Glutamatergic neuron (in vitro differentiated cells): ENCODE measurements at places on chromosomes 11 and 22.
A peak's percentile ranks its signal among the peaks of the same experiment; 100 is the strongest.

DNA sequence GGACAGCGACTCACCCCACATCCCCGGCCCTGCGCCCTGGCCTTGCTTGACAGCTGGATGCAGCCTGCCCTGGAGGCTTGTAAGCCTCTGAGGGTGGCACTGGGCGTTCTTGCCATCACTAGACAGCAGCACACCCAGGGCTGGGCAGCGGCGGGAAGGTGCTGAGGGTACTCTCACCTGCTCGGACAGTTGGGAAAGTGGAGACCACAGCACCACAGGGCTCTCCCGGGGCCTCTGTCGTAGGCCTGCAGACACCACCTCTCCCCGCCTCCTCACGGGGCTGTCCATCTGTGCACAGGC, 18.8 kb upstream of the BRSK2 start:
- H3K27ac ChIP-seq, result no peak overlapping the region
- no peak for DNase-seq
- H3K27me3 ChIP-seq, result peaks cover 3% of the 10 kb centered on the region
- H3K4me1 ChIP-seq, result no peaks in the 10 kb centered on the region
- H3K36me3 ChIP-seq, result peaks cover 6% of the 10 kb centered on the region
- H3K4me3 ChIP-seq, result no peak overlapping the region

GRCh38 chr11:31259797-31260196, 109.7 kb downstream of the DCDC1 start:
- no peak overlapping the region for H3K4me3 ChIP-seq
- H3K27me3 ChIP-seq, result no peaks in the 10 kb centered on the region
- no peak for DNase-seq
- no peaks in the 10 kb centered on the region for H3K4me1 ChIP-seq

- peaks cover 4% of the 10 kb centered on the region for H3K27me3 ChIP-seq
- peak; percentile 85 for DNase-seq
- peaks cover 6% of the 10 kb centered on the region for H3K36me3 ChIP-seq
- peaks cover 42% of the 10 kb centered on the region for H3K4me1 ChIP-seq
Observed at GRCh38 chr22:42169055-42169469, 38.5 kb upstream of the CYP2D6 start.

DNA sequence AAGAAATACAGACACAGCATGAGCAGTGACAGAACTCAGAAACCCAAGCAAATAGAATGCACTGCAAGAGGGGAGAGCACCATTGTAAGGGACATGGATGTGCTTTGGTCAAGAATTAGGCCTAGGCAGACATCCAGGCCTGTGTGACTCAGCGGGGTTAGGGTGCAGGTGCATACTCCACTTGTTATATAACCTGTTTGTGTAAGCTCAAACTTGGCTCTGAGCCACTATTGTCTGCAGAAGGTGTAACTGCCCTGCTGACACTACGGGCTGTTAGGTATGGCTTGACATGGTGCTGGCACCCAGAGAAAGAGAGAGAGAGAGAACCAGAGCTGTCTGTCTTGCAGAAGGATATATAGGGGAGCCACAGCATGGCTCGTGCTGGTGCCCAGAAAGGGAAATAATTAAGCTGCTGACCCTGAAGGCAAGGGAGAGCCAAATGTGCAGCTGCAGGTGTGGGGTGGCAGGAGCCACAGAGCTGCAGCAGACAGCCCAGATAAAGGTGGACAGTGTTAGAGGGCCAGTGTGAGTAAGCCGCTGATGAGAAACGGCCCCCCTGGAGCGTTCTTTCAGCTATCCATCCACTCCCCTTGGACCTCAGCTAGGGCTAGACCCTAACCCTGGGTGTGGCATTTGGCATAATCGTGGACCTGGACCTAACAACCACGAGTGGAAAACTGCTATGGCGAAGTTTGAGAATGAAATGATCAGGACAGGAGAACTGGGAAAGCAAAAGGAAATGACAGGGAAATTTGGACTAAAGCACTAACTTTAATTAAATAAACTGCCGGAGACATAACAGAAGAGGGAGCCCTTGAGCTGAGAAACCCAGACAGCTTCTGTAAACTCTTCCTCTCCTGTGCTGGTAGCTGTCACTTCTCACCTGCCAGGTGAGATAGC, 253.0 kb upstream of the CCDC179 start:
- peaks cover 3% of the 10 kb centered on the region for H3K27me3 ChIP-seq
- peaks cover 11% of the 10 kb centered on the region for H3K36me3 ChIP-seq
- no peak for DNase-seq
- H3K4me1 ChIP-seq, result no peaks in the 10 kb centered on the region
- H3K27ac ChIP-seq, result no peak overlapping the region
- no peak overlapping the region for H3K4me3 ChIP-seq

GRCh38 chr11:33682446-33682845, 18.2 kb downstream of the C11orf91 start:
- no peaks in the 10 kb centered on the region for H3K36me3 ChIP-seq
- no peak overlapping the region for H3K4me3 ChIP-seq
- no peak overlapping the region for H3K27ac ChIP-seq

DNA sequence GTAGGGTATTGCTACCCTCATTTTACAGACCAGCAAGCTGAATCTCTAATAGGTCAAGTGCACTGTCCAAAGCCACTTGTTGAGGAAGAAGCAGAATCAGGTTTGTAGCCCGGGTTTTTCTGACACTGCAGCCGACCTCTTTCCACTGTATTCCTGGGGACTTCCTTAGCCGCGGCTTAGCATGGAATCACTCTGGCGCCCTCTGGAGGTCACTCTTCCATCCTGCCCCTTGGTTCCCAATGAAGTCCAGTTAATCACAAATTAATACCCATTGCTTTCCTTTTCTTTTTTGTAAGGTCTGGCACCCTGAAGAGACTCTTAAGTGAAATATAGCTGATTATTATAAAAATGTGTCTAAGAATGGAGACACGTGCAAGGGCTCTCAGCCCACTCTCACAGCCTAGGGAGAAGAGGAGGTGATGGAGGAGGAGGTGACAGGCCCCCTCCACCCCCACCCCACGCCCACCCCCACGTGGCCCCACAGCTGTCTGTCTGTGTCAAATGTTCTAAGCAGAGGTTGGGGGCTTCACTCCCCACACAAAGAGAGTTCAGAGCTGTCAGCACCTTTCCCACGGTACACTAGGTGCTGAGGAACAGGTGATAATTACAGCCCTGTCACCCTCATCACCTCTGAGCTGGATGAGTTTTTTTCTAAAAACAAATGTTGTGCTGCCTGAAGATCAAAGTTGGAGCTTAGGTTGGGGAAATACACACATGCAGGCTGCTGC, 57.7 kb upstream of the DRD2 start:
- no peak overlapping the region for H3K4me3 ChIP-seq
- H3K36me3 ChIP-seq, result no peaks in the 10 kb centered on the region
- DNase-seq, result peak; percentile 88
- H3K27me3 ChIP-seq, result peaks cover 2% of the 10 kb centered on the region
- H3K4me1 ChIP-seq, result peaks cover 3% of the 10 kb centered on the region

DNA sequence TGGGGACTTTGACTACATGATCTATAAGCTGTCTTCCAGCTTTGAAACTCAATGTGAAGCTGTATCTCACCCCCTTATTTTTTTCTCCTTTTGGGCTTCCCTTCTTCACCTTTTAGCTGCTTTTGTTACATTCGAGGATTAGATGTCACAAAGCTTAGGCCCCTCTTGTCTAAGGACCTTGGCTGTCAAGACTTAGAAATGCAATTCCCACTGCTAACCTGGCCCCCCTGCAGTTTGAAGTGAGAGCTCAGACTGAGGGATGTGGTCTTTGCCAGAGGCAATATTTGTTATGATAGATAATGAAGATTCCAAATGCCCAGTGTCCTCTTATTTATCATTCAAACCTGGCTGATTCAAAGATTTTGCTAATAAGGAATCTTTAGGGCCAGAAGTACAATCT, 128.3 kb downstream of the ARL14EP start:
- no peaks in the 10 kb centered on the region for H3K27me3 ChIP-seq
- DNase-seq, result no peak
- H3K4me1 ChIP-seq, result no peaks in the 10 kb centered on the region
- no peak overlapping the region for H3K27ac ChIP-seq

- H3K27me3 ChIP-seq, result peaks cover 8% of the 10 kb centered on the region
- H3K36me3 ChIP-seq, result peaks cover 5% of the 10 kb centered on the region
- H3K4me3 ChIP-seq, result no peak overlapping the region
Observed at GRCh38 chr11:65213322-65214211, 31.8 kb downstream of the CAPN1 start.

- H3K27me3 ChIP-seq, result peaks cover 9% of the 10 kb centered on the region
- no peak overlapping the region for H3K27ac ChIP-seq
- H3K4me3 ChIP-seq, result no peak overlapping the region
- H3K4me1 ChIP-seq, result peaks cover 7% of the 10 kb centered on the region
Observed at GRCh38 chr22:24492391-24492790, 2.7 kb upstream of the UPB1 start.

DNA sequence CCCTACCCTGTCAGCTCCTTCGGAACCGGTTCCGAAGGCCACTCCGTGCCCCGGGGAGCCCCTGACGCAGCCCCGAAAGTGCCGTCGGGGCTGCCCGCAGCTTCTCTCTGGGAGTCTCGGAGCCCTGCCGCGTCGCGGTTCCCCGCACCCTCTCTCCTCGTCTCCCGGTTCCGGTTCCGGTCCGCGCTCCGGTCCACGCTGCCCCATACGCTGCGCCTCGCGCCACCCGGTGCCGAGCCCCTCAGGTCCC, 618 bp downstream of the MTA2 start:
- H3K27me3 ChIP-seq, result peaks cover 27% of the 10 kb centered on the region
- H3K36me3 ChIP-seq, result peaks cover 8% of the 10 kb centered on the region
- peak overlapping the region; percentile 93 for H3K27ac ChIP-seq

GRCh38 chr11:114924042-114924441, 245.7 kb downstream of the NXPE2 start:
- H3K4me1 ChIP-seq, result no peaks in the 10 kb centered on the region
- H3K4me3 ChIP-seq, result no peak overlapping the region
- H3K36me3 ChIP-seq, result peaks cover 4% of the 10 kb centered on the region
- peaks cover 5% of the 10 kb centered on the region for H3K27me3 ChIP-seq

- no peak overlapping the region for H3K27ac ChIP-seq
- no peak for DNase-seq
- no peaks in the 10 kb centered on the region for H3K36me3 ChIP-seq
- no peaks in the 10 kb centered on the region for H3K4me1 ChIP-seq
- no peak overlapping the region for H3K4me3 ChIP-seq
Observed at GRCh38 chr22:42872821-42873220, 15.7 kb upstream of the ARFGAP3 start.

GRCh38 chr11:95498722-95499425, 267.9 kb upstream of the SESN3 start:
- H3K4me1 ChIP-seq, result peaks cover 8% of the 10 kb centered on the region
- no peaks in the 10 kb centered on the region for H3K36me3 ChIP-seq
- H3K27me3 ChIP-seq, result peaks cover 5% of the 10 kb centered on the region
- H3K27ac ChIP-seq, result no peak overlapping the region
- no peak overlapping the region for H3K4me3 ChIP-seq

DNA sequence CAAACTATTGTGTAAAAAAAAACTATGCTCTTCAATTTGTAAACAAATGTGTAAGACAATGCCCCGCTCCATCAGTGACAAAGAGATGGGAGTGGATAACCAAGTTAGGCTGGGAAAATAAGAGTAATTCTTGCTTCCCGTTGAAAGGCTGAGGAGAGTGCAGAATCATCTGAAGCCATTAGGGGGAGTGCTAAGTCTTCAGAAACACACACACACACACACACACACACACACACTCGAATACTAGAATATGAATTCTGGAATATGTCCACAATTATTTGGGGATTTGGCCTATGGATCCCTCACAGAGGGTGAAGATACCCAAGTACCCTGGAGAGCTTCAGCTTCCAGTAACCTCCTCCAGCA, 27.8 kb upstream of the ROBO3 start:
- H3K36me3 ChIP-seq, result no peaks in the 10 kb centered on the region
- no peak overlapping the region for H3K27ac ChIP-seq
- H3K4me1 ChIP-seq, result peaks cover 6% of the 10 kb centered on the region
- H3K4me3 ChIP-seq, result no peak overlapping the region
- H3K27me3 ChIP-seq, result peaks cover 28% of the 10 kb centered on the region

DNA sequence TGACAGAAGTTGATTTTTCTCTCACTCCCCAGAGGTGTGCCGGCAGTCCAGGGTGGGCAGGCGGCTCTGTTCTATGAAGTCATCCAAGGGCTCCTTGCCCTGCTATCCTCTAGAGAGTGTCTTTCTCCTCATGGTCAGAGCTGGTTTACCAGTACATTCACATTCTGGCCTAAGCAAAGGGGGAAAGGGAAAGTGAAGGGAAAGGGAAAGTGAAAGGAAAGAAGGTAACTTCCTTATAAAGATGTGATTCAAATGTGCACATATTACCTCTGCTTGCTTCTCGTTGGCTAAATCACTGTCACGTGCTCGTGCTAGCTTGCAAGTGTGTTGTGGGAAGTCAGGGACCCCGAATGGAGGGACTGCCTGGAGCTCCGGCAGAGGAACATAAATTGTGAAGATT, 2.9 kb upstream of the HTATIP2 start:
- H3K4me1 ChIP-seq, result peaks cover 8% of the 10 kb centered on the region
- no peak for DNase-seq
- peaks cover 6% of the 10 kb centered on the region for H3K27me3 ChIP-seq
- H3K27ac ChIP-seq, result no peak overlapping the region
- no peaks in the 10 kb centered on the region for H3K36me3 ChIP-seq

- peaks cover 46% of the 10 kb centered on the region for H3K4me1 ChIP-seq
- H3K36me3 ChIP-seq, result no peaks in the 10 kb centered on the region
- H3K4me3 ChIP-seq, result no peak overlapping the region
- H3K27me3 ChIP-seq, result peaks cover 4% of the 10 kb centered on the region
- DNase-seq, result peak; percentile 13
- H3K27ac ChIP-seq, result no peak overlapping the region
Observed at GRCh38 chr11:1530686-1531448, 41.2 kb downstream of the DUSP8 start.

GRCh38 chr11:68983801-68984200, 3.0 kb upstream of the MRGPRD start:
- peaks cover 14% of the 10 kb centered on the region for H3K36me3 ChIP-seq
- H3K4me1 ChIP-seq, result peaks cover 13% of the 10 kb centered on the region
- no peak overlapping the region for H3K4me3 ChIP-seq
- H3K27me3 ChIP-seq, result peaks cover 4% of the 10 kb centered on the region
- H3K27ac ChIP-seq, result no peak overlapping the region

GRCh38 chr11:93756748-93757147, 15.3 kb downstream of the C11orf54 start:
- no peaks in the 10 kb centered on the region for H3K36me3 ChIP-seq
- H3K27me3 ChIP-seq, result peaks cover 2% of the 10 kb centered on the region
- H3K4me1 ChIP-seq, result no peaks in the 10 kb centered on the region
- DNase-seq, result no peak
- no peak overlapping the region for H3K4me3 ChIP-seq

DNA sequence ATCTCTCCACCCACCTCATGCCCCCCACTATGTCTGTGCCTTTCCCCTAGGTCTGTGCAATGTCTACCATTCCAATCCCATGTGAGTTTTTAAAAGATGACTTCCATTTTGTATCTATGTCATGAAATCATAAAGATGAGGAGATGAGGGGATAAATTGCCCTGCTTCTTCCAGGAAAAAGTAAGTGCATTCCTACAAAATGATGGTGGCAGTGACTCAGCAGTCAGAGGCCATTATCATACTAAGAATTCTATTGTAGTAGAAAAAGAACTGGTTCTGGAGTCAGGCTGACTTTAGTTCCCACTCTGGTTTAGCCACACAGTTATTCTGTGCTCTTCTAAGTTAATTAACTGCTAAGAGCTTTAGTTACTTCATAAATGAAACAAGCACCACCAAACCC, 89.6 kb upstream of the API5 start:
- no peaks in the 10 kb centered on the region for H3K4me1 ChIP-seq
- no peaks in the 10 kb centered on the region for H3K36me3 ChIP-seq
- no peak overlapping the region for H3K4me3 ChIP-seq
- no peak overlapping the region for H3K27ac ChIP-seq

- no peaks in the 10 kb centered on the region for H3K4me1 ChIP-seq
- peak overlapping the region; percentile 93 for H3K4me3 ChIP-seq
- peaks cover 18% of the 10 kb centered on the region for H3K27me3 ChIP-seq
- H3K27ac ChIP-seq, result no peak overlapping the region
- DNase-seq, result peak; percentile 71
Observed at GRCh38 chr11:36376888-36377758, 81.0 kb downstream of the PRR5L start.

- no peak overlapping the region for H3K27ac ChIP-seq
- peaks cover 28% of the 10 kb centered on the region for H3K36me3 ChIP-seq
- H3K4me3 ChIP-seq, result no peak overlapping the region
- peaks cover 9% of the 10 kb centered on the region for H3K27me3 ChIP-seq
Observed at GRCh38 chr11:19419021-19419750, 178.4 kb upstream of the E2F8 start.
